SJCRH30 (cell line): ENCODE measurements at places on chromosomes 16 and 17. TPM values are rescaled to one million over a fixed set of nuclear protein-coding genes. Genes with fewer than 3 reads are reported as not detected.

FDXR gene
- total RNA-seq: 6.7 and 7.2 TPM in 2 replicates

- H3K4me3 ChIP-seq: no peak overlapping the region
- H3K27ac ChIP-seq: no peak overlapping the region
- no peak for DNase-seq
- H3K27me3 ChIP-seq: no peaks in the 10 kb centered on the region
- no peaks in the 10 kb centered on the region for H3K36me3 ChIP-seq
Measured at GRCh38 chr17:29331075-29331707, 37.2 kb upstream of the NUFIP2 start.

DNA sequence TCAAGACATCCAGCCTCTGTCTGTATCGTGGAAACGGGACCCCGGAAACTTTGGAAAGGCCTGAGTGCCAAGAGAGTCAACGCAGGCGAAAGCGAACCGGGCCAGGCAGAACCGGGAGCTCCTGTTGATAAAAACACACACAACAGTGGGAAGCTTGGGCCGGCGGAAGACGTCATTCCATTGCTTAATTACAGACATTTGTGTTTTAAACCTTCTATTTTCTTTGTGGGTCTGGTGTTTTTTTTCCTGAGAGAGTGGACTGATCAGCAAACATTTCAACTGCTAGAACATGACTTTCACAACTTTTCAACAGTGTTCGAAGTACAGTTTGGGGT lies 878 bp upstream of the RNF157 start:
- peaks cover 2% of the 10 kb centered on the region; the same call in 1 of the 2 replicates for H3K27me3 ChIP-seq
- H3K4me3 ChIP-seq: peak overlapping the region; percentile 65
- H3K4me1 ChIP-seq: peaks cover 14% of the 10 kb centered on the region

- H3K4me3 ChIP-seq: no peak overlapping the region
- no peak overlapping the region for H3K27ac ChIP-seq
- no peak for DNase-seq
- no peaks in the 10 kb centered on the region for H3K27me3 ChIP-seq
- H3K4me1 ChIP-seq: peaks cover 42% of the 10 kb centered on the region
Measured at GRCh38 chr17:17034026-17034425, 8.2 kb upstream of the MPRIP start.
